NCI-H524 treated with DMSO at 0.1 percent for 48 hours (cell line): ENCODE measurements at places on chromosomes 12 and 14.

- no peak for DNase-seq
Observed at GRCh38 chr14:93537951-93538350, 107.2 kb downstream of the UNC79 start.

- no peak for DNase-seq
Observed at GRCh38 chr12:27554421-27555186, 30.6 kb downstream of the PPFIBP1 start.

DNA sequence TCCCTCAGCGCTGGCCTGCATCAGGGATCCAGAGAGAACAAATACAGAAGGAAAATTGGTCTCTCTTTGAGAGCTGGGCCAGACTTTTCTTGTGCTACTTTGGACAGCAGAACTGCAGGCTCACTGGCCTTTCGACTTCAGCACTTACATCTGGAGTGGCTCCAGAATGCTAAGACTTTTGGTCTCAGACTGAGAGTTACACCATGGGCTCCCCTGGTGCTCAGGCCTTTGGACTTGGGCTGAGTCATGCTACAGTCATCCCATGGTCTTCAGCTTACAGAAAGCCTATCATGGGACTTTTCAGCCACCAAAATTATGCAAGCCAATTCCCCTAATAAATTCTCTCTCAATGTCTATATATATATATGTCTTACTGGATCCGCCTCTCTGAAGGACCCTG lies 9.0 kb upstream of the CD163 start:
- DNase-seq = no peak

DNA sequence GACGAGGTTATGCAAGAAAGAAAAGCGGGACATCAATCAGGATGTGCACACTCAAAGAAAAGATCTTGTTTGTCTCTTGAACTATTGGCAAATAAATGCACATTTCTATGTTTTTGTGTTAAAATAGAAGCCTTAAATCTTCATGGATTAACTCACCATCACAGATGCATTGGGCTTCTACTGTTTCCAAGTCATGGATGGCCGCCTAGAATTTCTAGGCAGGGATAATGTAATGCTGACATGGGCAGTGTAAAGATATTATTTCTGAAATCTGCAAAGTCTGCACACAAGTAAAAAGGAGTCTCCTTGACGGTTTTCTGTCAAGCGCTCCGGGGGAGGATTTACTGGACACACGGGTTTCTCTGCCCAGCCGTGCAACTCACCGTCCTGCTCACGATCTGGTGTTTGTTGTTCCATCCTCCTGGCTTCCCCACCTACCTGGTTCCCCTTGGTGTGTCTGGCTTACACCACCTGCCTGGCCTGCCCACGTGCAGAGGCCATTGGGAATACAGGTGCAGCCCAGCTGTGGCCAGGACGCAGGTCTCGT lies 103.3 kb upstream of the FZD10 start:
- no peak for DNase-seq

- DNase-seq = no peak
Observed at GRCh38 chr12:19588951-19589350, 149.7 kb downstream of the AEBP2 start.

GRCh38 chr12:241266-241665 lies 21.4 kb downstream of the SLC6A13 start:
- DNase-seq = no peak

GRCh38 chr12:120874547-120875245 lies 29.5 kb downstream of the SPPL3 start:
- no peak for DNase-seq

DNA sequence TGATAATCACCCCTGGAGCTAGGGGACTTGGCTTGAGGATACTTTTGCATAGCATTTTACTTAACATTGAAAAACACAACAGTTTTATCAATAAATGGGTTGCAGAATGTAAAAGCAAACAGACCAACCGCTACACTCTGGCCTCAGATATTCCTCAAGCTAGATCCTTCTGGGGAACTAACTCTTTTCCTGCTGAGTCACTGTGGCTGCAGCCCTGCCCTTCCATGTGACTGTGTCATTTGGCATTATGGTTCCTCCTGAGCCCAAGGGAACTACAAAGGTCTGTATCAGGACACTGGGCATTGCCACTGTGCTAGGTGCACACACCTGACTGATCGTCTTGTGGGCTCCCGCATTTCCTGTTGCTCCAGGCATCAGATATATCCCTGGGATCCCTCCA lies 56.6 kb downstream of the TTC9 start:
- no peak for DNase-seq

DNA sequence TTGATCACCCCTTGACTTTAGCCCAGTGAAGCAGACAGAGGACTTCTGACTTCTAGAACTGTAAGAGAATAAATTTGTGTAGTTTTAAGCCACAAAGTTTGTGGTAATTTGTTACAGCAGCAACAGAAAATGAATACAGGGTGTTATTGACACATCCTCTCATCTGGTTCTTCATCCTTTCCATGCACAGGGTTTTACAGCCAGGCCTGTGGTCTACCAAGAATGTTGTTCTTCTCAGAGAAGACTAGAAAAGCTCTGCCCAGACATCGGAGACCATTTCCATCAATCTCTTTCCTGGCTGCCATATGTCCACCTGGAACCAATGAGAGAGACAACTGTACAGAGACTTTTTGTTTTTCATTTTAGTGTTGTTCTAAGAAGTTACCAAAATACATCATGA lies 308.2 kb upstream of the AMIGO2 start:
- no peak for DNase-seq

DNA sequence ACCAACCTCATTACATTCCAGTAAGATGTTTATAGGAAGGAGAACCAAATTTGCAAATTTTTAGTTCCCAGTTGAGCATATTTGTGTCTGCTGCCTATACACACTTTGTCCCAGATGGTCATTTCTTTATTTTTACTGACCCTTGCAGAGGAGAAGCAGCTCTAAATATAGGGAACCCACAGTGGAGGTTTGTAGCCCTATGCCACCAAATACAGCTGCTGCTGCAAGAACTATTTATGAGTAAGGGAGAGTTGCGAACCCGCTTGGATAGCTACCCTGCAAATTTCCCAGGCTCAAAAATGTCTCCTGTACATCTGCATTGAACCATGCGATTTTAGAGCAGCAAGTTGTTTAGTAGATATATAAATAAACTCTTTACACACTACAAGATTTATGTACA lies 48.2 kb downstream of the NAV3 start:
- no peak for DNase-seq
